SW480 (cell line): ENCODE measurements at places on chromosomes 16 and 17.

GRCh38 chr17:41910701-41911391, 7.9 kb downstream of the ACLY start:
- DNase-seq: no peak

- no peak for DNase-seq
These were observed 29.4 kb upstream of the MLKL start for GRCh38 chr16:74729783-74730683.

- DNase-seq: peak; percentile 48
These were observed at the start of gene B3GNT9 for GRCh38 chr16:67150833-67151396. B3GNT9 (minus strand) TSS chr16:67150998; CDS start chr16:67150485, 513 bp downstream.

DNA sequence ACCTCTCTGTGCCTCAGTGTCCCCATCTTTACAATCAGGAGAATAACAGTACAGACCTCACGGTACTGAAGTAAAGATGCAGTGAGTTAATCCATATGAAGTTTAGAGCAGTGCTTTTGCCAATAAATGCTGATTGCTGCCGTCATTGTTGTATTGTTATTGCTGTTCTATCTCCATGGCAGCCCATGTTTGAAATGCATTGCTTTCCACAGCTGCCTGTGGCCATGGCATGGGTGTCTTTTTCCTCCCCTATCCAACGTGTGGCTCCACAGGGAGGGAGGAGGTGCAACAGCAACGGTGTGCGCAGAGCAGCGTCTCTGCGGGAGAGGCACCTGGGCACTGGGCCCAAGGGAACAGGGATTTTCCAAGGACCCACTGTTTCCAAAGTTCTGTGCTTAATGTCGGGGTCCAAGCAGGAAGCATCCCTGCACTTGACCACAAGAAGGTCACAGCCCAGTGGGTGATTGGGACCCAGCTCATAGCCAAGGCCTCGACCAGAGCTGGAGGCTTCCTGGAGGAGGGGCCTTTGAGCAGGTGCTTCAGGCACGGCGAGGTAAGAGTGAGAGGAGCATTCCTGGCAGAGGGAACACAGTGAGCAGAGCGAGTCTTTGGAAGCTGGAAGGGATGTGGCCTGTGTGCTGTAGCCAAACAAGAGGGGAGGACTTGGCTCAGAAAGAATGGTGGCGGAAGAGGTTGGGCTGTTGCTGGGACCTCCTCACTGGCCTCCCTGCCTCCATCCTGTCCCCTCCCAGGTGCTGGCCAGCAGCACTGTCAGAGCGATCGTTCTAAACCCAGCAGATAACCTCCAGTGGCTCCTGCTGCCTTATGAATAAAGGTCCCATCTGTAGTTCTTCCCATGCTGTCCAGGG, 3.9 kb downstream of the RAI1 start:
- no peak for DNase-seq

DNA sequence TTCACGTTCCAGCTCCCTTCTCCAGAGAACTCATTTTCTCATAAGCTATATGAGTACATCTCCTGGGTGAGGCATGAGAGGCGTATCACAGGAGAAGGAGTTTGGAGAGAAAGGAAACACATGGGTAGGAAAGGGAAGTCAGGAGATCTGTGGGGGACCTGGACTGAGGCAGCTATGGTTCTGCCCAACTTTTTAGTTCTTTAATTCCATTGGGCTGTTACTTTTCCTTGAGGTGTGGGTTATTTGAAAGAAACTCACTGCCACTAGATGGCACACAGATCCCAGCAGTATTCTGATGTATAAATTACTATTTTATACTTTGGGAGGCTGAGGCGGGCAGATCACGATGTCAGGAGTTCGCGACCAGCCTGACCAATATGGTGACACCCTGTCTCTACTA, 63.6 kb downstream of the NUP93 start:
- DNase-seq: no peak

DNA sequence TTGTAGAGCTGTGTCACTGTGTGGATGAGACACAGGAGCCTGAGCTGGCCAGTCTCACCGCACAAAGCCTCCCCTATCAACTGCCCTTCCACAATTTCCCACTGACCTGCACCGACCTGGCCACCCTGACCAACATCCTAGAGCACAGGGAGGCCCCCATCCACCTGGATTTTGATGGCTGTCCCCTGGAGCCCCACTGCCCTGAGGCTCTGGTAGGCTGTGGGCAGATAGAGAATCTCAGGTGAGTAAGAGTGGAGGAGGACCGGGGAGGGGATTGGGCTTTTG, 37.4 kb downstream of the NLRC5 start:
- no peak for DNase-seq

GRCh38 chr17:17129466-17129865, 76.7 kb downstream of the PLD6 start:
- no peak for DNase-seq

DNA sequence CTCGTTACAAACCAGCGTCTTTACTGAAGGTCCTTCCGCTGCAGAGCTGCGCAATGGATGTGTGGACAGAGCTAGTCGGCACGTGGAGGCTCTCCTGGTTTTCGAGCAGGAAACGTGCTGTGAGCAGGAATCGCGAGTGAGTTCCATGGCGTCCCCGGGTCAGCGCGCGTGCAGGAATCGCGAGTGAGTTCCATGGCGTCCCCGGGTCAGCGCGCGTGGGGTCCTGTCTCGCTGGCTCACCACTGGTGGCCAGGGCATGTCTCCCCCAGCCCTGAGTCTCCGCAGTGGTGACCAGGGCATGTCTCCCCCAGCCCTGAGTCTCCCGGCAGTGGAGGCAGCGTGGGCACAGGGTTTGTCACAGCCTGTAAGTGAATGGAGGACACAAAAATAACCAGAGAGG, 62.7 kb downstream of the KLHDC4 start:
- no peak for DNase-seq

GRCh38 chr16:87828071-87828906, 41.0 kb downstream of the SLC7A5 start:
- DNase-seq: no peak

- DNase-seq: no peak
These were observed 327.9 kb downstream of the SLC39A11 start for GRCh38 chr17:72764632-72765041.
